OCI-M1 (cell line): ENCODE measurements at places on chromosomes 7 and 10.
A peak's percentile ranks its signal among the peaks of the same experiment; 100 is the strongest.

- no peak for DNase-seq
Observed at GRCh38 chr10:119421891-119422681, 120.4 kb downstream of the RGS10 start.

GRCh38 chr7:23544913-23545354 is 13.2 kb upstream of the TRA2A start:
- peak; percentile 78 for DNase-seq

- DNase-seq = no peak
Observed at GRCh38 chr7:5774136-5774535, 7.3 kb downstream of the RNF216 start.

DNA sequence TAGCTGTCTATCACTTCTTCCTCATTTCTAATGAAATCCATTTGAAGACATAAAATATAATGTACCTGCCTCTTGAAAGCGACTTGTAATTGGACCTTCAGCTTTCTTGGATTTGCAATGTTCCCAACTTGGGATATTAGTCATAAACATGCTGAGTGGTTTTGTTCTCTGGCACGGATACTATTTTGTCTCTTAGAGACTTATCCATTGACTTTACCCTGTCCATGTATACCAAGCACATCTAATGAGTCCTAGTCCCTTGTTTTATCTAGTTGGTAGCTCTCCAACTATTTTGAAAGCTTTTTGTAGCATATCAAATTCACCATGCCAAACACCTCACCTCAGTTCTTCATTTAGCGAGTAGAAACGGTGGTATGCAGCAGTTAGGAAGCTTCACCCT is 18.9 kb downstream of the PLEKHS1 start:
- DNase-seq = no peak

DNA sequence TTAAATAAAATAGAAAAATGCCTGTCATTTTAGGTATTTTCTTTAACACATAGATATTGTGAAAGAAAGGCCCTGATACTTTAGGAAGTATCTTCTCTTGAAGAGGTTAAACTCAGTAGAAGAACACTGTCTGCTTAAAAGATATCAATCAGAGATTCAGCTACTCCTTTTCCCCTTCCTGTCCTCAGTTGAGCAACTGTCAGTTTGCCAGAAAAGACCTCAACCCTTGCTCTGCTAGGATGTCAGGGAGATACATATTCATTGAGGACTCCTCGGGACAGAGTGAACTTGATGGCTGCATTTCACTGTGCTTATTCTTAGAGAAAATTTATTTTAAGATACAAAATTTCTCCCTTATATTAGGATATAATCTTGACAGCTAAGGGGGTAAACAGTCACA is 173.6 kb upstream of the CACNA2D1 start:
- DNase-seq = peak; percentile 44

DNA sequence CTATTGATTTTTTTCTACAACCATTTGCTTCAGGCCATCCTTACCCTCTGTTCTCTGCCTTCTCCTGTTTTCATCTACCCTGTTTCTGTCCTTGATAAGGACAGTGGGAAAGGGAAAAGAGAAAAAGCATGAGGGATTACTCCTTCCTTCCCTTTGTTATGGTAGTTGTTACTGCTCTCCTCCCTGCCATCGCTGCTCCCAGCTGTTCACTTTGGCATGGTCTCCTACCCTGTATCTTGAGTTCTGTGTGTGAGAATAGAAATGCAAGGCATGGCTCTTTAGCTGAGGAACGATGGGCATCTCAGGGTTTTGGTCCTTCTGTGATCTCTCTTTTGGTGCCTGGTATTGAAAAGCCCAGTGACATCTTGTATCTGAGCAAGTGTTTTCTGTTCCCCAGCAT is 6.4 kb downstream of the CCSER2 start:
- DNase-seq = no peak
